ENCODE measurements at places on chromosomes 5 and 9.

DNA sequence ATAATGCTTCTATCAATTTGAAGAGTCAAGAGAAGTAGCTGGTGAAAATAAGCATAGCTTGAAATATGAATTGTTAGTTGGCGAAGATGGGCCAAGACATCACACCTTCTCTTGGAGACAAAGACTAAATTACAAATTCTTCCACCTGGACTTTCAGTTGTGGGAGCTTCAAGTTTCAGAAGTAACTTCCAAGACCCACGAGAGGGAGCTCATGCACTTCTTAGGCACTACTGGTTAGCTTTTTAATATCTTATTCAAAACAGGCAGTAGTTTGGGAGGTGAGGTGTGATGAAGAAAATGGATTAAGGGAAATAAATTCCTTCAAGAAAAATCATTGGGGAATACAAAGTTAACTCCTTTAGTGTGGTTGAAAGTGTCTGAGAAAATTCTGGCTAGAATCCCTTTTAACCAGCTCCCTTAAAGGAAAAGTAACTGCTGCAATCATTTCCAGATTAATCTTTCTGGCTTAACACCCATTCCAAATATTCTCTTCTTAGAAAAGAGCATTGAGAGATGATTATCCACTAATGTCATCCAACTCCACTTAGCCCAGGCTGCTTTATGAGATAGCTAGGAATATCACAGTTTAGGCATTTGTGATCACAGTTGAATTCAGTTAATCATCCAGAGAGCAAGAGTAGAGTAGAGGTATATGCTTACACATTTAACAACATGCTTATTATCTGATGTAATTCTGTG is 139.5 kb upstream of the DMRTA1 start:
- DNase-seq: no peak

DNA sequence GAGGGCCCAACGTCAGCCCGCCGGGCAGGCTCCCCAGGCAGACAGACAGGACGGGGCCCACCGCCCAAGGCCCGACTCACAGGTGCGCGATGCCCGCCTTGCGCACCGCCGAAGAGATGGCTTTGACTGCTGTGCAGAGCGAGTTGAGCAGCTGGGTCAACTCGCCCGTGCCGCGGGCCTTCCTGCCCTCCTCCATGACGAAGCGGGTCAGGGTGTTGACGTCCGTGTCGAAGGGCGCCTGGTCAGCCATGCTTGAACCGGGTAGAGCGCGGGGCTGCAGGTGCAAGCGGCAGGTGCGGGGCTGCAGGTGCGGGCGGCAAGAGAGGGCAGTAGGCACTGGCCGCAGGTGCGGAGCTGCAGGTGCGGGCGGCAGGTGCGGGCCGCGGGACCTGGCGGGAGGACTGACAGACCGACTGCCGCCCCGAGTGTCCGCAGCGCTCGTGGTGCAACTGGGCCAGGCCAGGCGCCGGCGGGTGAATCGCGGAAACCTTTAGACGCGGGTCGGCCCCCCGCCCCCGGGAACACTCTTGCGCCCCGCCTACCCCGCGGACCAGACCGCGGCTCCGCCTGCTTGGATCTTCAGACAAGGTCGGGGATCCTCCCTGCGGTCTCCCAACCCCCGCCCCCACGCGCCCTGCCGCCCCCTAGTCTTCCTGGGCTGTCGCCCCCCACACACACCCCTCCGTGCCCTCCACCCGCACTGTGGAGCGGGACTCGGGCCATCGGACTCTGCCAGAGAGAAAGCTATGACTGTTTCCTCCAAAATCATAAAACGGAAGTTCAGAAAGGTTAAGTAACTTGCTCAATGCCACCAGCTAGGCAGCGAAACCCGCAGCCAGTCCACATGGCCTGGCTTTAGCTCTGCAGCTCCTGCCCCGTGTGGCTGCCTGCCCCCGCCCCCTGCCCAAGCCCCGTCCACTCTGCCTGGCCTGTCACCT is at the start of gene FBP1:
Gene FBP1, minus strand, starts transcription at position 458 of the 938 bp plus-strand sequence. Its CDS starts 208 bp downstream, at position 250.
- DNase-seq: no peak

DNA sequence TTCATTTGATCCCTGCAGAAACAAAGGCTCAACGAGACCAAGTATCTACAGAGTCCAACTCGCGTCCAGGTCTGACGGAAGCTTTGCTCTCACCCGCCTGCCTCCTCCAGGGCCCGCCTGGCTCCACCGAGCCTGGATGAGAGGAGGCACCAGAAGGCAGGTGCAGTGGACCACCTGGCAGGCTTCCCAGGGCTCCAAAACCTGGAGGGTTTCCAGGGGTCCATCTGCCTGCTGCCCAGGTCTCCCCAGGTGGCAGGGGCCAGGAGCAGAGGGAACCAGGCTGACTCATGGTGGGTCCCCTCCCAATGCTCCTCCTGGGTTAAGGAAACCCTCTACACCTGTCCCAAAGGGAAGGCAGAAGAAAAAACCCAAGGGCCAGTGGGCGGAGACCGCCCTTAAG is 59.5 kb downstream of the VAV2 start:
- no peak for DNase-seq

DNA sequence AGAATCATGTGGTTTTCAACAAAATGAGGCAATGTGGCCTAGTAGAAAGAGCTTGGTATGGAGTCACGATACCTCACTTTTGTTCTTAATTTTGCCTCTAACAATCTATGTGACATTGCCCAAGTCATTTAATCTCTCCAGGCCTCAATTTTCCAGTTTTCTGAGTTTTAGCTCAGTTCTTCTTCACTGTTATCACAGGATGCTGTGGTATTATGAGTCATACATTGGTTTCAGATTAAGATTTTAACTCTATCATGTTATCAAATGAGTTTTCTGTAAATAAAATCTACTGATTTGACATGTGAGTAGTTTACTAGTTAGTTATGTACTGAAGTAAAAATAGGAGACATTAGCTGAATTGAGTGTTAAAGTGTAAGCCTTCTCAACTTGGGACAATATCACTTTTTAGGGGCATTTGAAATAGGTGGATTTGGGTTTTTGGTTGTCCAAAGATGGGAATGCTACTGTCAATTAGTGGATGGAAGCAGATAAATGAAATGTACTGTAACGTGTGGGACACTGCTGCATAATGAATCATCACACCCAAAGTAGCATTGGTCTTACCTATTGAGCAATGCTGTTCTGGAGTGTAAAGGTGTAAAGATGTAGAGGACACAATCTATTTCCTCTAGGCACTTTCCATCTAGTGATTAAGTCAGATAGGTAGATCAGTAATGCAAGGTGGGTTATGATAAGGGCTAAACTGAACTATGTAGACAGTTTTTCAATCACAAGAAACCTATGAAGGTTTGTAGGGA is 73.3 kb downstream of the NNT start:
- no peak for DNase-seq

DNA sequence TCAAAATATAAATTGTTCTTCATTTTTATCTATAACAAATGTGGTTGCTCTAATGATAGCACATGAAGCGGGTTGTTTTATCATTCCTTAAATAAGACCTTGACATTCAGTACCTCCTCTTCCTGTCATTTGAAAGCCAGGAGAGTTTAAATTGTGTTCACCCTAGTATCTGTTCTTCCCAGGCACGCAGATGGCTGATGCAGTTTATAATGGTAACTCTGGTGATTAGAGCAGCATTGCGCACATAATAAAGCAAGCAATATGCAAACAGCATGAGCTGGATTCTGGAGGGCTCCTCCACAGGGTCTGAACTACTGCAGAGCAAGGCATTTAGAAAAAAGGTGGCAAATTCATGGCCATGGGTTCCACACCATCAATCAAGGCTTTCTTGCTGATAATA is 307.8 kb downstream of the ENC1 start:
- DNase-seq: no peak

DNA sequence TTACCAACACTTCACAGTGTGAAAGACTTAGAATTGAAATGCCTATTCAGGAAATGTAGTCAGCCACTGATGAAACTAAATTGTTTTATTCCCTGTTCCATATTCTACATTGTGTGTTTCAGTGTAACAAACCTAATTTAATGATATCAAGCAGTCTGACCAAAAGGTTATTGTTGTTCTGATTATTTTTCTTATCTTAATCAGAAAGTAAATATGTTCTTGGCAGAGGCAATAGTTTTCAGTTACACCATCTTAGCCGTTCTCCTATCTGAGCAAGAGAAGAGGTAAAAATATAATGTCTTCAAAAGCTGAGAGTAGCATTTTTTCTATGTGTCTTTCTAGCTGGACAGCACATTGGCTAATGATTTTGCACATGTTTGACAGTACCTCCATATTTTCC is 17.1 kb downstream of the CDC26 start:
- DNase-seq: no peak

DNA sequence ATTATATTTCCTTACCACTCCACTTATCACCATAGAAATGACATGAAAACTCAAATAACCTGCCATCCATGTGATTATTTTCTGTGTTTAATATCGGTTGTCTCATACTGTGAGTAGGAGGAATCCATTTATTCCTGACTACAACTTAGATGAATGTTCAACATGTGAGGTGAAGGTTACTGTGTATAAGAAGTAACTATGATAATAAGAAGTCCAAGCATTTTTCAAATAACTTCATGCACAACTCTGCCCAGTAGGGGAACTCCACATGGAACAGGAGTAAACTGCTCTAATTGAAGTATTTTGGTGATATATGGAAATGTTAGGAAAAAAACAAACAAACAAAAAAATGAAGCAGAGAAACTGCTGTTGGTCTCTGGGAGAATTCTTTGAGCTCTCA is 447.5 kb upstream of the GRIN3A start:
- no peak for DNase-seq

DNA sequence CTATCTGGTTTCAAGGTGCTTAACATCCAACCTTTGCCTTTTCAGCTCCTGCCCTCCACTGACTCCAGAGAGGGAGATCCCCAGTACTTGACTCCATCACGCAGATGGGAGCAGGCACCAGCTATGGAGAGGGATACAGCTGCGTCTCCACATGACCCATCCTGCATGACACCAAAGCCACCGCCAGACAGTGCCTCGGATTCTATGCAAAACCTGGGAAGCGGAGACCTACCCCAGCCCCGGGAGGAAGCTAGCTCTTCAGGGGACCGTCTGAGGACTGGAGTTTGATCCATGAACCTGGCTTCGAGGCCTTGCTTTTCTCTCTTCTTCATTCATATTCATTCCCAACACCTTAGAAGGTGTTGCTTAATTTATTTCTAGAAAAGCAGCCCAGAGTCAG is 24.8 kb downstream of the HRH2 start:
- DNase-seq: no peak

GRCh38 chr9:96040591-96041461 is 165.3 kb downstream of the ERCC6L2 start:
- DNase-seq: no peak

DNA sequence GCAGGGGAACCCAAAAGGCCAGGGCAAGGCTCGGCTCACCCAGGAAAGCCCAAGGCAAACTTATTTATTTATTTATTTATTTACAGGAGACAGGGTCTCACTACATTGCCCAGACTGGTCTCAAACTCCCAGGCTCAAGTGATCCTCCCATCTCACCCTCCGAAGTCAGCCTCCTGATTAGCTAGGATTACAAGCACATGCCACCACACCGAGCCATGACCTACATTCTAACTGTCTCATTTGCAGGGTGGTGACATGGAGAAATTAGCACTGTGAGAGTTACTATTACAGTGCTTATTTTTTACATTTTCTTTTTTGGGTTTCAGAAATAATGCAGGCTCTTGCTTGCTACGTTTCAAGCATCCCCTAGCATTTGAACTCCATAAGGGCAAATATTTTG is 18.1 kb downstream of the ARHGEF37 start:
- DNase-seq: no peak

- DNase-seq: no peak
Measured at GRCh38 chr9:31389075-31389474, 995.4 kb upstream of the ACO1 start.

Measured in vagina (tissue), 2 donors.